ENCODE measurements at places on chromosomes 4 and X.

GRCh38 chr4:180219080-180219479 is 2024.1 kb upstream of the TENM3 start:
- DNase-seq: no peak

DNA sequence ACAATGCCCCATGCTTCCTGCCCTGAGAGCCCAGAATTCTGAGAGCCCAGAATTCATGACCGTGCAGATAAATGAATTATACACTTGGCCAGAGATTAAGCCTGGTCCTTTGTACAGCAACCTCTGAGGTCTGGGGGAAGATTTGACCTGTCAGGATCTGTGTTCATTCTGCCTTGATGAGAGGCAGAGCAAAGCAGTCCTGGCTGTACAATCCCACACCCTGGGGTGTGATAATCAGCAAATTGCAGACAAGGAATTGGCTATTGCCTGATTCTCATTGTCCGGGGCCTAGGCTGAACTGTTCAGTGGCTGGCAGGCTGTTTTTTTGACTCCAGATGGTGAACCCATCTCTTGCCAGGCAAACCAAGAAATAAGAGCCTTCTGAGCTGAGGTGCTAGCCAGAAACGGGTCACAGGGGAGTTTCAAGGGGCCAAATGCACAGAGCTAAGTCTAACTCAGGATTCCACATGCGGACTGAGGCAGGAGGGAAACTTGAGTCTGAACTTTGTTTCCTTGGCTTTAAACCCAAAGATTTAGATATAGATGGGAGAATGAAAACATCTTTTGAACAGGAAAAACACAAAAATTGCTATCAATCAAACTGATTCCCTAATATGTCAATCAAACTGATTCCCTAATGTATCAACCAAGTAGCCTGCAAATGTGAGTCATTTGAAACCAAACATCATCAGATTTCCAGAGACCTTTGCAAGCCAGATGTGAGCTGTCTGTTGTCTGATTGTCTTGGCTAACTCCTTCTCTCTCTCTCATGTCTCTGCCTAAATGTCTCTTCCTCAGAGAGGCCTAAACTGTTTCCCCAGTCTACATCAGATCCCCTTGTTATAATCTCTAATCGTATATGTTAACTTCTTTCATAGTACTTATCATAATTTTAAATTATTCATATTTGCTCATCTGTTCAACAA is 159.3 kb downstream of the ATG4A start:
- no peak for DNase-seq

GRCh38 chr4:145732001-145732815 is 52.3 kb downstream of the C4orf51 start:
- no peak for DNase-seq

- no peak for DNase-seq
These were observed 45.5 kb upstream of the CYP2U1 start for GRCh38 chr4:107885865-107886264.

GRCh38 chr4:10272511-10272910 is 155.9 kb upstream of the WDR1 start:
- no peak for DNase-seq

DNA sequence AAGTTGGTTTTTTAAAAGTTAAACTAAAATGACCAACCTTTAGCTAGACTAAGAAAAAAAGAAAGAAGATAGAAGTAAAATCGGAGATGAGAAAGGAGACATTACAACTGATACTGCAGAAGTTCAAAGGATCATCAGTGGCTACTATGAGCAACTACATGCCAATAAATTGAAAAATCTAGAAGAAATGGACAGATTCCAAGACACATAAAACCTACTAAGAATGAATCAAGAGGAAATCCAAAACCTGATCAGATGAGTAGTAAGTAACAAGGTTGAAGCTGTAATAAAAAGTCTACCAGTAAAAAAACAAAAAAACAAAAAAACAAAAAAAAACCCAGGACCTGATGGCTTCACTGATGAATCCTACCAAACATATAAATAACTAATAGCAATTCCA is 16.1 kb downstream of the IQCM start:
- no peak for DNase-seq

DNA sequence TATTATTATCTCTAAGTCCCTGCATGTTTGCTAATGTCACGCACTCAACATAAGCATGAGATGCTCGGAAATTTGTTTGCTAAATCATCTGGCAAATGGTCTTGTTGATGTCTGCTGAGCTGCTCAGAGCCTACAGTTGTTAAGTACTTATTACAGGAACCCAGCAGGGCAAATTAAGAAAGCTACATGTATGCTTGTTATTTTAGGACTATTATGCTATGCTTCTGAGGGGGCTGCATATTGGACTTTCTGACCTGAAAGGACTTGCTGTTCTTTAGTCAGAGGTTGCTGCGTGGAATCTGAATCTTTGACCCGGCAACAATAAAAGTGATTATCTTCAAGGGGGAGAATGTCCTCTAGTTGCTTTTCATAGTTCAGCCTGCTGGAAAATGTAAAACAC is 36.3 kb upstream of the TENM3 start:
- DNase-seq: no peak

- peak; percentile 29 for DNase-seq
These were observed 220.3 kb downstream of the OR13H1 start for GRCh38 chrX:131764216-131764615.

GRCh38 chr4:82688091-82688795 is 110.4 kb downstream of the SCD5 start:
- no peak for DNase-seq

- DNase-seq: no peak
These were observed 1157.2 kb upstream of the ADGRL3 start for GRCh38 chr4:60042941-60043340.

- DNase-seq: no peak
These were observed 124.4 kb downstream of the TMA16 start for GRCh38 chr4:163618845-163619244.

- no peak for DNase-seq
These were observed 2.0 kb upstream of the METAP1 start for GRCh38 chr4:98993419-98994071.

- DNase-seq: no peak
These were observed 240.0 kb downstream of the ARAP2 start for GRCh38 chr4:36004204-36004851.

- no peak for DNase-seq
These were observed 4.9 kb upstream of the NAF1 start for GRCh38 chr4:163171590-163171989.

DNA sequence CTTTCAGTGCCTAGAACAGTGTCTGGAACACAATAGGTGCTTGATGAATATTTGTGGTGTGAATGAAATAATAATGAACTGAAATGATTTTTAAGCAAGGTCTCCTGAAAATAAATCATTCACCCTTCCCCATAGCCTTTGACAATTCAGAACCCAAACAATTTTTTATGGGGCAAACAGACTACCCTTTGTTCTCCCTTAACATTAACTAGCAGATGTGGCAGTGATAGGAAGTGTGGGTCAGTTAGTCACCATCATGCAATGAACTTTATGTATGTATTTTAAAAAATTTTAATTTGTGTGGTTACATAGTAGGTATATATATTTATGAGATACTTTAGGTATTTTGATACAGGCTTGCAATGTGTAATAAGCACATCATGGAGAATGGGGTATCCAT is 27.2 kb upstream of the CD40LG start:
- no peak for DNase-seq

- peak; percentile 2 for DNase-seq
These were observed 395 bp downstream of the RAB28 start for GRCh38 chr4:13483768-13484121.

- DNase-seq: no peak
These were observed 4.3 kb downstream of the WDR44 start for GRCh38 chrX:118350221-118350620.

DNA sequence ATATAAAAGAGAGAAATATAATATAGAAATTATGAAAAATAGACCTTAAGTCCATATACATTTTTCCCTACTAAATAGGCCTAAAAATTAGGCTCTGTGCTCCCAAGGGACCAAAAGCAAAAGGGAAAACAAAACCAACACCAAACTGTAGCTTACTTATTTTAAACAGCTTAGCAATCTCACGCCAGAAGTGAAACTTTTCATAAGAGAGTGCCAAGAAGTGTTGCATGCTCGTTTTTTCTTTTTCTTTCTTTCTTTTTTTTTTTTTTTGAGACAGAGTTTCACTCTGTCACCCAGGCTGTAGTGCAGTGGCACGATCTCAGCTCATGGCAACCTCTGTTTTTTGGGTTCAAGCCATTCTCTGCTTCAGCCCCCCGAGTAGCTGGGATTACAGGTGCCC is 250.4 kb downstream of the TMA16 start:
- no peak for DNase-seq

GRCh38 chr4:83757121-83757621 is 221.3 kb downstream of the GPAT3 start:
- DNase-seq: no peak

- no peak for DNase-seq
These were observed 2.6 kb downstream of the LSM6 start for GRCh38 chr4:146178126-146178525.

DNA sequence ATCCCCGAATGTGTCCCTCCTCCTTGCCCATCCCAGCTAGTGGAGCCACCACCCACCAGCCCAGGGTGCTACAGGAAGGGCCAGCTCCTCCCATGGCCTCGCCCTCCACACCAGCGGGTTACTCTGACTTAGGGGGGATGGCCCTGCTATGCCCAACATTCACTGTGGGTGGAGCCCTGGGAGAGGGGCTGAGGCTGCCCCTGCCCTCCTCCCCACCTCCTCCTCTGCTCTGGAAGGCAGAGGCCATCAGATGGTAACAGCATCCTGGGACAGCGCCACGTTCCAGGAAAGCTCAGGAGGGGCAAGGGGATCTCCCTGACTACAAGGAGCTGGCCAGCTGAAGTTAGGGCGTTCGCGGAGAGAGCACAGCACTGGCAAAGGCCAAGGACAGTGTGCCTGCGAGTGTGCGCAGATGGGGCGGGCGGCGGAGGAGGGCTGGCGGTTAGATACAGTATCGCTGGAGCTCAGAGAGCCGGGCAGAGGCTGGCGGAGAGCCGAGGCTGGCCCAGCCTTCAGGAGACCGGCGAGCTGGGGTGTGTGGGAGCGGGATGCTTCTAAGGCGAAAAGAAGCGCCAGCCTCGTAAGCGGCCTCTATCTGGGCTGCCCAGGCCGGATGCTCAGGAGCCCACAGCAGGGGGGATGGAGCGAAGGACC is 1.5 kb downstream of the JAKMIP1 start:
- DNase-seq: peak; percentile 66

- DNase-seq: no peak
These were observed 154.9 kb downstream of the FRMPD4 start for GRCh38 chrX:12292996-12293765.

DNA sequence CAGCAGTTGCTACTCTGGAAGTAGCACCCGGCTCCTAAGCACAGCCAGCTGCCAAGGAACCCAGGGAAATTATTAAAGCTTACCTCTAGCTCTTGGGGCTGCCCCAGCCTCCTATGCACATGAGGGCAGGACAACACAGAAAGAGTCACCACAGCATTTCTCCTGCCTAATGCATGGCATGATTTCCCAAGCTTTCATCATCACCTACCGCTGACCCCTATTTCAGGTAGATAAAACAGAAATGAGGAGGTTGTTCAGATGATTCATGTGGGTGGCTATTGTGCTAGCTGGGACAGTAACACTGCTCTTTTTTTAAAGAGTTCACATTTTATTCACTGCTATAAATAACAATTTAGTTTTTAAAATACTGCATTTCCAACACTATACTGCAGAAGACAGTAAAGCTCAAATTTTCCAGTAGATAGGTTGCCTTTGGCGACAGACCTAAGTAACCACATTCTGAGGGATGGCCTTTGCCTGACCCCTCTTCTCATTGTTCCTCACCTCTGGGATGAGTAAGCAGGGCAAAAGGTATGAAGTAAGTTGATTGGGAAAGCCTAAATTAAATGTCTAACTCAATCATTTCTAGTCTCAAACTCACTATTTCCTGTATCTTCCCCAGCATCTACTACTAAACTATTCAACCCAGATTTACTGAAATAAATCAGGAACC is 16.7 kb downstream of the CASK start:
- no peak for DNase-seq
